ENCODE measurements at places on chromosomes 2 and 18. TPM values are rescaled to one million over a fixed set of nuclear protein-coding genes. Genes with fewer than 3 reads are reported as not detected.

The CD8B2 gene
- not detected for total RNA-seq

The GLI2 gene
- 4.7 TPM for total RNA-seq

DNA sequence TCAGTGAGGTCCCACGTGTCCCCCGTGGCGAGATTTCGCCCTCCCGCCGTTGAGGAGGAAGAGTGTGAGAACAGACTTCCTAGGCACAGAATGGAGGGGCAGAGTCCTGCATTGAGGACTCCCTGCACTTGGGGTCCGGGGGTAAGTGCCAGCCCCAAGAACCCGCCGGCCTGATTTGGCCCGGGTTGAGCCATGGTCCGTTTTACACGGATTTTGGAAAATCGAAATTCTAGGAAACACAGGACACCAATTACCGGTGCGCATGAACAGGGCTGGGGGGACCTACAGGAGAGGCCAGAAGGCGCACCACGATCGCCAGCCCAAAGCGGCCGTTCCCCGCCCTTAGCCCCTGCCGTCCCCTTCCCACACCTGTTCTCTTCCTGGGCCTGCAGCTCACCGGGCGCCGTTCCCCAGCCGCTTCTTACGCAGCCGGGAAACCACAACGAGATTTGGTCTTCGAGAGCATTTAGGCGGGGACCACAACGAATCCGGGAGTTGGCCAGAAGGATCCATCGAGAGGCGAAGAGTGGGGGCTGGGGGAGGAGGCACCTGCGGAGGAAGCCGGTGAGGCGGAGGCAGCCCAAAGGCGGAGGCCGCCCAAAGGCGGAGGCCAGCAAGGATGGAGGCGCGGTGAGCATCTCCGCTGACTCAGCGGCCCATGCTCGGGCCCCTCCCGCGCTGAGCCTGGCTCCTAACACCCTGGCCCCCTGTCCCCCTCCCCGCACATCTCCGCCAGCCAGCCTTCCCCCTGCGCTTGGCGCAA, 464 bp upstream of the TLX2 start:
- no peak overlapping the region for H3K27ac ChIP-seq
- no peak overlapping the region for H3K4me3 ChIP-seq
- peaks cover 83% of the 10 kb centered on the region for H3K27me3 ChIP-seq
- no peak for DNase-seq

GRCh38 chr2:224938651-224939182, 103.6 kb downstream of the DOCK10 start:
- DNase-seq = no peak
- no peak overlapping the region for H3K4me3 ChIP-seq
- peaks cover 7% of the 10 kb centered on the region for H3K4me1 ChIP-seq
- no peaks in the 10 kb centered on the region for H3K27me3 ChIP-seq
- H3K36me3 ChIP-seq = no peaks in the 10 kb centered on the region
- H3K27ac ChIP-seq = no peak overlapping the region

DNA sequence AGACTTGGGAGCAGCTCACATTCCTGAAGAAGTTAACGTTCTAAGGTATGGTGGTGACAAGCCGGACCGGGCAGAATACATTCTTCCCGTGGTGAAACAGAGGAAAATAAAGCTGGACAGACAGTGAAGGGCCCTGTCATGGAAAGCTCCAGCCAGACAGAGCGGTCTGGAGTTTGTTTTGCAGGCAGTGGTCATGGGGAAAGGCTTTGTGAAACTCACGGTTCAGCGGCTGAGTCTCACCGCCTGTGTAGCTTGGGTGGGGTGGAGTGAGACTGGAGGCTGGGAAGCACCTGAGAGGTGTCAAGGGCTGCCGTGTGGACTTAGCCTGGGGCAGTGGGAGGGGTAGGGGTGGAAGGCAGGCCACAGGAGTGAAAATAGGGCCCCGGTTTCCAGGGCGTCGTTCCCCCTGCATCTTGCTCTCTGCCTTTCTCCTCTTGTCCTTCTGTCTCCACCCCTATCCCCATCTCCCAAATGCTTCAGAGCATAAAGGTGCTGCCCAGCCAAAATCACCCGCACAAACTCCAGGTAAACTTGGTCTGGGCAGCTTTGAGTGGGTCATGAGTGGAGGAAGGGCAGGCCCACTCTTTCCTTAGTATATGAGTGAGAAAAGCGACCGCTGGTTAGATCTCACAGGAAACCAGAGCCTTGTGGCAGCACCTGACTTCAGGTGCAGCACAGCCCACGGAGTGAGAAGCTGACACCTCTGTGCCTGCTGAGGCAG, 11.4 kb upstream of the SLC20A1 start:
- no peak overlapping the region for H3K4me3 ChIP-seq
- H3K4me1 ChIP-seq = peaks cover 16% of the 10 kb centered on the region
- H3K27me3 ChIP-seq = no peaks in the 10 kb centered on the region
- H3K27ac ChIP-seq = no peak overlapping the region
- H3K36me3 ChIP-seq = no peaks in the 10 kb centered on the region
- DNase-seq = peak; percentile 48

GRCh38 chr2:110173523-110173922, 31.3 kb downstream of the NPHP1 start:
- H3K4me1 ChIP-seq = no peaks in the 10 kb centered on the region
- H3K4me3 ChIP-seq = no peak overlapping the region
- H3K27me3 ChIP-seq = no peaks in the 10 kb centered on the region
- DNase-seq = no peak

DNA sequence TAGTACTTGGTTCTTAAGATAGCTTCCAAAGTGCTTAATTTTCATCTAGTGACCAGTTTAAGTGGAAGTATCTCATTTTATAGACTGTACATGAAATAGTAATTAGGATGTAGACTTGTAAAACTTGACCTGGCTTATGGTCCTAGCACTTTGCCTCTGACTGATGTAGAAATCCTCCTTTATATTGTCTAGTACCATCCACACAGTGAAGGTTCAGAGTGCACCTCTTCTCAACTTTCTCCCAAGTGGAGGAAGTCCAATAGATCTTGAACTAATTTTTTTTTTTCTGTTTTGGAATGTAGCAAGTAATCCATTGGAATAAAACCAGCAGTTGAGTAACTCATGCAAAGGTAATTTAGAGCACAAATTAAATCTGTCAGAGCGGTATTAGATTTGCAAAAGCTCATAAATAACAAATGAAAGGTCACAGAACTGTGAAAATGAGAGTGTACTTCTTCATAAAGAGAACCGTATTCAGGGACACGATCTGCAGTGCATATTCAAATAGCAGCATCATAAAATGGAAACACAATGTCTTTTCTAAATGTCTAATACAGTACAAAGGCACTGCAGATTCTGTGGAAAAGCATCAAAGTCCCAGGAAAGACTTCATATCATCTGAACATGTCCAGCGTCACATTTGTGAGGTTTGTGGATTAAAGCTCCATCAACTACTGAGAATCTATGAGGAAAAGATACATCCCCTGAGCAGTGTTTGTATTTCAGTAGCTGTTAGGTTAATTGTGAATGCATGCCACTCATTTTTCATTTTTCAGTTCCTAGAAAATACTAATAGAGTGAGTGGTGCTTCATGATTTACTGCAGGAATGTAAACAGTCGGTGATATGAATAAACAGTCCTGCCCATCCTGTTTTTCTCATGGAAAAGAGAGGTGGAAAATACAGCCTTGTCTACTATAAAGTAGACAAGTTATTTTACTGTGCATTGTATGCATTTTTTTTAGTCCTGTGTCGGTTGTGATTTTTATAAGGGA, 100.7 kb downstream of the LYPD6 start:
- no peaks in the 10 kb centered on the region for H3K36me3 ChIP-seq
- H3K27ac ChIP-seq = no peak overlapping the region
- peaks cover 11% of the 10 kb centered on the region for H3K27me3 ChIP-seq
- no peak for DNase-seq
- no peaks in the 10 kb centered on the region for H3K4me1 ChIP-seq

GRCh38 chr2:157359628-157360027, 34.0 kb upstream of the ERMN start:
- H3K4me1 ChIP-seq = no peaks in the 10 kb centered on the region
- no peak overlapping the region for H3K27ac ChIP-seq
- DNase-seq = no peak
- H3K27me3 ChIP-seq = no peaks in the 10 kb centered on the region
- no peaks in the 10 kb centered on the region for H3K36me3 ChIP-seq

GRCh38 chr2:160085662-160086061, 23.2 kb upstream of the PLA2R1 start:
- no peak overlapping the region for H3K27ac ChIP-seq
- H3K4me3 ChIP-seq = no peak overlapping the region
- no peaks in the 10 kb centered on the region for H3K36me3 ChIP-seq
- H3K4me1 ChIP-seq = no peaks in the 10 kb centered on the region
- no peak for DNase-seq

DNA sequence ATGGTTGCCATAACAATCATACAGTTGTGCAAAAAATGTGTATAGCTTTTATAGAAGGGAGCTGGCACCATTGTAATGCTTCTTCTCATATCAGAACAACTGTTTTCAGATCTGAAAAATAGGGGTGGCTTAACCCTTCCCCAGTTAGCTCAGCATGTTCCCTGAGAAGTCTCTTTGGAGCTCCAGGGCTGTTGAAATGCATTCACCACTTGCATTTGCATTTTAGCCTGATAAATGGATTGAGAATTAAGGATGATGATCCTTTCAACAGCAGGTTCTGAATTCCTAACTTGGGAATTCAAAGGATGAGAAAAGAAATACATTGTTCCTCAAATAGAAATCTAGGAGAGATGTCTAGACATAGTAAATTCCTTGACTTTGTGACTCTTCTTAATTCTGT, 181.7 kb upstream of the ALPP start:
- no peak for DNase-seq
- H3K36me3 ChIP-seq = no peaks in the 10 kb centered on the region
- H3K4me1 ChIP-seq = no peaks in the 10 kb centered on the region
- H3K27ac ChIP-seq = no peak overlapping the region
- no peak overlapping the region for H3K4me3 ChIP-seq

DNA sequence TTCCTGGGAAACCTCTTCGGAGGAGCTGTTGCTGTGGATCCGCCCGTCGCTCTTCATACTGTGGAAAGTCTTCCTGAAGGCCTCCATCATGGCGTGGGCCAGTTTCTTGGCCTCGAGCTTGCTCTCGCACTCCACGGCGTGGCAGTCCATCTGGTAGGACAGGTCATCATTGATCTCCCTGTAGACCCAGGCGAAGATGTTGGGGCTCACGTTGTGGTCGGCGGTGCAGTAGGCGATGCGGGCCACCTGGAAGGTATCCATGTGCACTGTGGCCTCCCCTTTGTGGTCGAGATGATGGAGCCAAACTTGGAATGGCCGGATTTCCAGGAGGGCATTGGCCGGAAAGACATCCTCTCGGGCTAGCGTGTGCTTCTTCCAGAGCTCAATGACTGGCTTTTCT, 245.4 kb downstream of the PID1 start:
- DNase-seq = no peak
- H3K36me3 ChIP-seq = peaks cover 9% of the 10 kb centered on the region
- no peak overlapping the region for H3K27ac ChIP-seq
- no peaks in the 10 kb centered on the region for H3K4me1 ChIP-seq

- no peak for DNase-seq
- H3K27me3 ChIP-seq = no peaks in the 10 kb centered on the region
- H3K27ac ChIP-seq = no peak overlapping the region
- no peaks in the 10 kb centered on the region for H3K36me3 ChIP-seq
- H3K4me1 ChIP-seq = no peaks in the 10 kb centered on the region
- no peak overlapping the region for H3K4me3 ChIP-seq
Observed at GRCh38 chr18:22546905-22547570, 129.3 kb upstream of the CTAGE1 start.

DNA sequence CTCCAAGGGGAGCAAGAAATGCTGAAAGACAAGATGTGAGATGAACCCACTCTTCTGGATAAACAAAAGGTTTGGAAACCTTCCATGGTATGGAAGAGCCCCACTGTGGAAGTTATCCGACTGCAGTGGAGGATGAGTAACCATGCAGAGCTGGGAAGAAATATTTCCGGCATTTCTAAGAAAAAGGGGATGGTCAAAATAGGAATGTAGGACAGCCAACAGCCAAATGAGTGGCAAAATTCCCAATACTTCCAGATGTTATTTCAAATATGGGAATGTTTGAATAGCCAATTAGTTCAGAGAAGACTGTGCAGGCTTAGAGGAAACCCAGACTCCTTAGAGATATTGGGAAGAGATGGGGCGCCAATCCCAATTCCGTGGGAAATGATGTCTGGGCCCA, 246.8 kb downstream of the RAD51AP2 start:
- no peaks in the 10 kb centered on the region for H3K27me3 ChIP-seq
- no peak overlapping the region for H3K27ac ChIP-seq
- no peak for DNase-seq
- no peaks in the 10 kb centered on the region for H3K4me1 ChIP-seq

DNA sequence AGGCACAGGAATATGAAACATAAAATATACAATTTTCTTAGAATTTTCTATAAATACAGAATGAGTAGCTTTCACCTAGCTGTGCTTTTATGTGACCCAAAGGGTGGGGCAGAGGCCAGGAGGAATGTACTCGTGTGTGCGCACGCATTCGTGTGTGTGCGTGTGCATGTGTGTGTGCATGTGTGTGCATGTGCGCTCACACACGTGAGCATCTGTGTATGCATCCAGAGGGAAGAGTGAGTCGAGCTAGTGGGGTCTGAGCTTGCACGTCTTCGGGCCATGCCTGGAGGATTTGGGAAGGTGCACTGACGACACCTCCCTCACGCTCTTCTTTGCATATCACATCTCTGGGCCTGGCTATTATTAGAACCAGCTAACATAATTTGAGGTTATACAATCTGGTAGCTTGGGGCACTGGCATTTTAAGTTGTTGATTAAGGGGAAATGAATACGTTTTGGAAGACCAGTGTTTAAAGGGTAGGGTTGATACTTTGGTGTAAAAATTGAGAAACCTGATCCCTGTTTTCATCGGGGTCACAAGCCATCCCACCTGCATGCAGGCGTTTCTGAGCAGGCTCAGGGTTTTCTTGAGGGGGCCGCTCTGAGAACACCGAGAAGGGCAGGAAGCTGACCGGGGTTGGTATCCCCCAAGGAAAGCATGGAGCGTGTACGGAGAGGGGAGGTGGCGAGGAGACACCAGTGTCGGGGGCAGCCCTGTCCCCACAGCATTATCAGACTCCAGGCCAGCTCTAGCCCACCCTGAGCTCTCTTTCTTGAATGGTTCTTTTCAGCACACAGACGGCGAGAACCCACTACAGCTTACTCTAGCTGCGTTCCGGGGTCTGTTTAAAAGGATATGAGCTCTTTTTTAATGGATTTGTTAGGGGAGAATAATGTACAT, 85.3 kb downstream of the LRRFIP1 start:
- peaks cover 35% of the 10 kb centered on the region for H3K4me1 ChIP-seq
- H3K27me3 ChIP-seq = no peaks in the 10 kb centered on the region
- no peak overlapping the region for H3K4me3 ChIP-seq
- no peak overlapping the region for H3K27ac ChIP-seq
- no peak for DNase-seq

- peak overlapping the region; percentile 94 for H3K27ac ChIP-seq
- peak overlapping the region; percentile 83 for H3K4me3 ChIP-seq
- DNase-seq = peak; percentile 91
- no peaks in the 10 kb centered on the region for H3K27me3 ChIP-seq
- H3K36me3 ChIP-seq = no peaks in the 10 kb centered on the region
Observed at GRCh38 chr2:38603402-38604290, 918 bp upstream of the HNRNPLL start.

- H3K4me3 ChIP-seq = no peak overlapping the region
- H3K27me3 ChIP-seq = no peaks in the 10 kb centered on the region
- H3K4me1 ChIP-seq = peaks cover 52% of the 10 kb centered on the region
Observed at GRCh38 chr2:201149064-201149820, 33.3 kb downstream of the CFLAR start.
